Daoy (cell line): ENCODE measurements at places on chromosomes 13 and 19. TPM values are rescaled to one million over a fixed set of nuclear protein-coding genes. Genes with fewer than 3 reads are reported as not detected.

PNMA8A gene
- total RNA-seq = 4.4 and 4.6 TPM in 2 replicates

ZNF208 gene
- total RNA-seq = 4.0 and 4.3 TPM in 2 replicates

GRCh38 chr13:59425211-59425741 is 738.5 kb downstream of the DIAPH3 start:
- DNase-seq = no peak

DNA sequence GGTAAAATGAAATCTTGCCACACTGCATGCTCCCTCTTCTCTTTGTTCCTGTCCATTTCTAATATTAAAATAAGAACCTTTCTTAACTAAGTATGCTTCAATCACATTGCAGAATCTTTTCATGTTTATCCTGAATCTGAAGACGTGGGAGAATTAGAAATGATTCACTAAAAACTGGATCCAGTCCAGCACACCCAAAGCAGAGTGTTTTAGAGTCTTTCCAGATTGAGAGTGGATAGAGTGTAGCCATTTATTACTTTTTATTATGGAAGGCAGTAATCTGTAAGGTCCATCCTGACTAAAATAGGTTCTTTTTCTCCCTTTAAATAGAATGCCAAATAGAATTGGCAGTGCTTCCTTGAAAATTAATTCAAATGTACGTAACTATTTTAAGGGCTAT is 453.5 kb downstream of the TDRD3 start:
- DNase-seq = no peak

GRCh38 chr19:900043-900301 is 6.7 kb downstream of the RNU6-9 start:
- no peak for DNase-seq

DNA sequence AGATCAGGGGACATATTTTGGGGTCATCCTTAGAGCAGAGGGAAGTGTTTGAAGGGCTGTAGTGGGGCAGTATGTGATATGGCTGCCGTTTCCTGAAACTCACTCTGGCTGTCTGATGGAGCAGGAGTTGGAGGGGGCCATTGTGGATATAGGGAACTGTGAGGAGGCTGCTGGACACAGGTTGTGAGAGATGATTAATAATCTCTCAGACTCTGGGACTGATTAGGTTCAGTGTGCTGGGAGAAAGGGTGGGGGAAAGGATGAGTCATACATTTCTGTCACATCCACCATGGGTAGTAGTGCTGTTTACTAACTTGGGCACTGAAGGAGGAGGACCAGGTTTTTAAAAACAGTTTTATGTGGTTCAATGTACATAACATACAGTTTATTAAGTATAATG is 4.8 kb downstream of the B3GLCT start:
- DNase-seq = peak; percentile 51
